ENCODE measurements at places on chromosomes 11 and 22.

GRCh38 chr11:100397401-100397800 lies 289.7 kb upstream of the ARHGAP42 start:
- DNase-seq: no peak

DNA sequence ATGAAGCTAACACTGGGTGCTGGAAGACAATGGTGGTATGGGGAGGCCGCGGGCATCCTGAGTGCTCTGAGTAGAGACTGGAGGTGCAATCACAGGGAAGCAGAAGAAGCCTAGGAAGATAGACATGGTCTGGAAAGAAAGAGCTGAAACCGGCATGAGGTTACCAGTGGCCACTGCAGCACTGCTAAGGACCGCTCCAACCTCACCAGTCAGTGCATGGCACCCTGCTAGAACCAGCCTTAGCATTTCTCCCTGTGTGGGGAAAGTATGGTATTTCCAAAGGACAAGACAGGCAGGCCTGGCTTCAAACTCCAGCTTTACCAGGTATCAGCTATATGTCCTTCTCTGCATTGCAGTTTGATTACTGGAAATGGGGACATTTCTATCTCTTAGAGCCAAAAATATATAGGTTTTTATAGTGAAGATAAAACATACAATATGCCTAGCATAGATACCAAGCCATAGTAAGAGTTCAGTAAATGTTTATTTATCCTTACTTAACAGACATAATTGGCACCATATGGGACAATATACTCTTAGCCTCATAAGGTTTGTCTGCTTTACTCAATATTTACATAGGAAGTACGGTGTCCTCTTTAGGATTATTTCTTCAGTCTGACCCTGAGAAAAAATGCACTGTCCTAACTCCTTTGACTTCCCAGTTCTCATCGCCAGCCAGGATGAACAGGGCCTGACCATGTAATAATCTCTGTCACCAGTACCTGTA lies 231.1 kb downstream of the TENM4 start:
- DNase-seq: no peak

DNA sequence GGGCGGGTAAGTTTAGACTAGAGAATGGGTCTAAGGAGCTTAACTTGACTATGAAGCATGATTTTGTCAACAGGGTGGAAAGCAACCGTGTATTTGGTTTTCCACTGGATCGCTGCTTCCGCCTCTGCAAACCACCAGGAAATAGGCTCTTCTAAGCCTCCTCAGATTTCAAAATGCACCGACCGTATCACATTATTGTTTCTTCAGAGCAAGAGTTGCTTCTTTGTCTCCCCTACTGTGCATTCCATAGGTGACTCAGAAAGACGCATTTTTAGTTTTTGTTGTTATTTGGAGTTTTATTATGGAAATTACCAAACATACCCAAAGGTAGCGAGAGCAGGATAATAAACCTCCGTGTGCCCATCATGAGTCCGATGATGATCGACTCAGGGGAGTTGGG lies 64.3 kb upstream of the RASD2 start:
- DNase-seq: no peak

DNA sequence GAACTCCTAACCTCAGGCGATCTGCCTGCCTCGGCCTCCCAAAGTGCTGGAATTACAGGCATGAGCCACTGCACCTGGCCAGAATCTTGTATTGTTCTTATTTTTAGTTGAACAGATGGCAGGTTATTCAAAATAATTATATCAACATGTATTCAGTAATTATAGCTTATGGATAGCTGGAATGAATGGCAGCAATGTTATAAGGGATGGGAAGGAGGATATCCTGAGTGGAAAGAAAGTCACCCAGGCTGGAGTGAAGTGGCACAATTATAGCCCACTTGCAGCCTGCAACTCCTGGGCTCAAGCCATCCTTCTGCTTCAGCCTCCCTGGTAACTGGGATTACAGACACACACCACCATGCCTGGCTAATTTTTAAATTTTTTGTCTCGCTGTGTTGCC lies 88.1 kb downstream of the MED15 start:
- DNase-seq: no peak

Data from HT-29 (cell line).